ENCODE measurements at places on chromosomes 1 and 21.

- DNase-seq = no peak
Measured at GRCh38 chr1:171636141-171636540, 14.1 kb downstream of the MYOCOS start.

DNA sequence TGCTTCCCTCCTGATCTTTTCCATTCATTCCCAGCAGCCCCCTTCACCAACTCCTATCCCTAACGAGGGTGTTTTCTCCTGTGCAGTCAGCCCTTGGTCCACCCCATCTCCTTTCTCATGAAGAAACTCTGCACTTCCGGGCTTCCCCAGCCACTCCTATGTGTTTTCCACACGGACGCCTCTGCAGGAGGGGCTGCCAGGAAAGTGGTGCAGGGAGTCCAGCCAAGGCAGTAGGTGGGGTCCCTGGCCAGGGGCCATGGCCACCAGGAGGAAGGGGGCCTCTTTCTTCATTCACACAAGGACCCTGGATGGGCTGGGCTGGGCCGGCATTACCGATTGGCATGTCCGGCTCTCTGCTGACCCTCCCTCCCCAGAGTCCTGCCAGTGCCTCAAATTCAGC lies 72.8 kb upstream of the EFHD2 start:
- DNase-seq = no peak

GRCh38 chr1:117621316-117621715 lies 15.5 kb downstream of the TENT5C start:
- no peak for DNase-seq

- no peak for DNase-seq
Measured at GRCh38 chr1:243414152-243414494, 158.3 kb downstream of the SDCCAG8 start.

GRCh38 chr21:36589352-36589971 lies 109.5 kb upstream of the SIM2 start:
- DNase-seq = no peak

GRCh38 chr21:20639026-20639425 lies 359.2 kb upstream of the NCAM2 start:
- DNase-seq = no peak

- no peak for DNase-seq
Measured at GRCh38 chr1:42336978-42337377, 1.9 kb upstream of the FOXJ3 start.

- DNase-seq = no peak
Measured at GRCh38 chr1:246772686-246773085, 48.5 kb downstream of the SCCPDH start.

GRCh38 chr1:202009326-202010179 lies 834 bp upstream of the ELF3 start:
- peak; percentile 30 for DNase-seq

DNA sequence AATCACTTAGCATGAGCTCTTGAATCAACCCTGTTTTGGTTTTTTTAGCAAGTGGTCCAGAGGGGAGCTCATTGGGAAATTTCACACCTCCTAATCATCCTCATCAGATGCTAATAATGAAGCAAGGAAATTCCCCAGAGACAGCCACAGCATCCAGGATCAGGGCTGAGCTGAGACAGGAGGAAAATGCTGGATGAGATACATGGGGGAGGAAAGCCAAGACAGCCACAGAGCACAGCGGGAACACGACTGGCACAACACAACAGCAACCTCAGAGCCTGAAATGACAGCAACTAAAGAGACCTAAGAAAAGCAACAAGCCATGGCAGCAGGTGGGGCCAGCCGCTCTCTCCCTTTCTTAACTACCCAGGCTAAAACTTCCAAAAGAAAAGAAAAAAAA lies 70.4 kb downstream of the UBR4 start:
- no peak for DNase-seq

GRCh38 chr1:64745986-64746940 lies 1.4 kb downstream of the RAVER2 start:
- DNase-seq = no peak

DNA sequence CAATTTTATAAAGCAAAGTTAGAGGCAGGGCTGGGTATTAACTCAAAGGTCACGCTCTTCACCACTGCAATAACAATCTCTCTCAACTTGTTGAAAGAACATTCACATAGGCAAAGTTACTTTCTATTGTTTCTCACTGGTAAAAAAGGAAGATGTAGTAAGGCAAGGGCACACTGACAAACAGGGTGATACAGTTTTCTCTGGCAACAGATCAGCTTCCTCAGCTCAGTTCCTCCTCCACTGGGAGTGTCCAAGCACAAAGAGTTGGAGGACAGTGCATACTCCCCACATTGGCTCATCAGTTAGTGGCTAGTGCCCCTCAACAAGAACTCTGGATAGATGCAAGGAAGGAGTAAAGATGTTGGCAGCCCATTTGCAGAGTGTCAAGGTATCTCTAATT lies 3.7 kb downstream of the PLPPR4 start:
- DNase-seq = no peak

DNA sequence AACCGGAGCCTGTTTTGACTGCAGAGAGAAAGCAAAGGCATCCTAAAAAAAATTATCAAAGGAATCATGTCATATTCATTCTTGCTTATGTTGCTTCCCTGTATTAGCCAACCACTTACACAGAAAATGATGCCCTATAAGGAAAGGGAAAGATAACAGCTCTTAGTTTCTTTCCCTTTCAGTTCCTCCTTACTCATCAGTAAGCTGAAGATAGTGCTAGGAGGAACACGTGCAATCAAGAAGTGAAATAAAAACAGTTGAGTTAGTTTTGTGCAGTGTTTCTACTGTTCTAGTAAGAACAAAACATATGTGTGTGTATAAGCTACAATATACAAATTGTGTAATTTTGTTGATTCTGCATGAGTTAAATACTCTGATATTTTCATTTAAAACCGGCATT lies 45.3 kb upstream of the MTF2 start:
- no peak for DNase-seq

DNA sequence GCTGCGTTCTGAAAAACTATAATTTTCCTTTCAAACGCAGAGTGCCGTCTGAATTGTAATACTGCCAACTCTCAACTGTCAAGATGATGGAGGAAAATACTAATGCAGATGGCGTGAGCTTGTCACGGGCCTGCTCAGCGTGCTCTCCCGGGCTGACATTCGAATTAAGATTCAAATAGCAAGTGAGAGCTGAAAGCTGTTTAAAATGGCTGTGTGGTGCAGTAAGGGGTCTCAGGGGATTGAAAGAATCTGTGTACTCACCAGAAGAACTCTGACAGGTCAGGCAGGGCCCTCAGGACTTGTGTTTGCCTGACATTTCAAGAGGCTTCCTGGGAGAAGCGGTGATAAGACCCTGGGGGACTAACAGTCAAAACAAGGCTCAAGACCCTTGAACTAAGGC lies 33.1 kb downstream of the ZMYND12 start:
- DNase-seq = no peak

DNA sequence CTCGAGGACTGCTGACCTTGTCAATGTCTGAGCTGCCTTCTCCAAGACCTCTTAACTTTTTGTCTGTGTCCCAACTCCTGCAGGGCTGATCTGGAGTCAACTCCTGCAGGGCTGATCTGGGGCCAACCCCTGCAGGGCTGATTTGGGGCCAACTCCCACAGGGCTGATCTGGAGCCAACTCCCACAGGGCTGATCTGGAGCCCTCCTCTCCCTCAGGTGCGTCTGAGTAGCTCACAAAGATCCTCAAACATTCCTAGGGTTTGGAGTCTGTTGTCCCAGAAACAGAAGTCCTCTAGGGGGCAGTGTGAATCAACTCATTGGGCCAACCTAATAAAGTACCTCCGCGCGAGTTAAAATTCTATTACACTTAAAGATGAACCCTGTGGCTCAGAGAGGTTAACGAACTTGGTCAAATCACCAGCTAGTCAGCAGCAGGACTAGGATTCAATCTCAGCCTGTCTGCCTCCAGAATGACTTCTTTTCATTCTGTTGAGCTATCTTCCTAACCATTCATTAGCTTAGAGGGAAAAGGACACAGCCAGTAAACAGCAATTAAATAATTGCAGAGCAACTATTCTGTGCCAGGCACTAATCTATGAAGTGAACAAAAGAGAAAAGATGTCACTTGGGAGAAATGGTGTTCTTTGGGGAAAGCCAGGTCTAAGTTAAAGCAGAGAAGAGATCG lies 17.2 kb upstream of the RLF start:
- no peak for DNase-seq
